Foreskin melanocyte (primary cell): ENCODE measurements at places on chromosomes 3 and 15.

DNA sequence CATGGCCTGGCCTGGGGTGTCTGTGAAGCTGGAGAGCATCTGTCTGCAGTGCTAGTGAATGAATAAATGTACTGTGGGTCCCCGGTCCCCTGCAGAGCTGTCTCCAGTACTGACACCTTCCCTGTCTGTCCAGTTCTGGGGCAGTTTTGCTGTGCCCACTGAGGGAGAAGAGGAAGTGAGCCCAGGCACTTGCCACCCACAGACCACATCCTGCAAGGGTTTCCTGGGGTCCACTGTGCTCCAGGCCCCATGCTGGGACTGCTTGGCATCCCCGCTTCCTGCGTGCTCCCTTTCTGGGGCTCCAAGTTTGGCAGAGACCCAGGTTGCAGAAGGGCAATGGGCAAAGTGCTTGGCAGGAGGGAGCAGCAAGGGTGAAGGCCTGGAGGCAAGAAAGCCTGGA is 4.9 kb upstream of the SLC6A6 start:
- DNase-seq = no peak

- DNase-seq = no peak
Observed at GRCh38 chr3:140341203-140341602, 336.7 kb upstream of the TRIM42 start.

DNA sequence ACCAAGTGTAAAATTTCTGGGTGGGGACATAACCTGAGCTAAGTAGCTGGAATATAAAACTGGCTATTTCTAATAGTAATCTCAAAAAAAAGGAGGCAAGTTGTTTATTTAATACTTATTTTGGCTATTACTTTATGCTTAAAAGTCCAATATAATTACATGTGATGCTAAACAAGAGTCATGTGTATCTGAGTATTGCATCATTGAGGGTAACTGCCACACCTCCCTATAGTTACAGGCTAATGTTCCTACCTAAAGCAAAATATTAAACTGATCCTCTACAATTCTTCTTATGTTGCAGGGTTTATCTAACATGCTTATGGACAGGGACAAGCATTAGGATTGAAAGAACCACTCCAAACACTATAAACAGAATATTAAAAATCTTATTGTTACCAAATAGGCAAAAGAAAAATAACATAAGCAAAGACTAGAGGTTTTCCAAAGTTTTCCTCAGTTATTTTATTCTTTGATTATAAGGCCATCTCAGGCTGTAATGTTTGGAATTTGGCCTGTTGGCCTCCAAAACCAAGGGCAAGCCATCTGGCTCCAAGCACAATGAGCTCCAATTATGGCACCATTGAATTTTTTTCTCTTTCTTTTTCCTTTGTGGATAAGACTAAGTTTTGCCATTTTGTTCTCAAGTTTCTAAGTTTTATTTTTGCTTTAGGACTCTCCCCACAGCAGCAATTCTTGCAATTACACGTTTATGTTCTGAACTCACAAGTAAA is 75.8 kb upstream of the ABI3BP start:
- no peak for DNase-seq

GRCh38 chr3:25472153-25472552 is 44.1 kb downstream of the RARB start:
- no peak for DNase-seq

- peak; percentile 57 for DNase-seq
Observed at GRCh38 chr15:77538027-77538451, 94.7 kb downstream of the LINGO1 start.

GRCh38 chr15:51048308-51048707 is 46.4 kb downstream of the TNFAIP8L3 start:
- no peak for DNase-seq

DNA sequence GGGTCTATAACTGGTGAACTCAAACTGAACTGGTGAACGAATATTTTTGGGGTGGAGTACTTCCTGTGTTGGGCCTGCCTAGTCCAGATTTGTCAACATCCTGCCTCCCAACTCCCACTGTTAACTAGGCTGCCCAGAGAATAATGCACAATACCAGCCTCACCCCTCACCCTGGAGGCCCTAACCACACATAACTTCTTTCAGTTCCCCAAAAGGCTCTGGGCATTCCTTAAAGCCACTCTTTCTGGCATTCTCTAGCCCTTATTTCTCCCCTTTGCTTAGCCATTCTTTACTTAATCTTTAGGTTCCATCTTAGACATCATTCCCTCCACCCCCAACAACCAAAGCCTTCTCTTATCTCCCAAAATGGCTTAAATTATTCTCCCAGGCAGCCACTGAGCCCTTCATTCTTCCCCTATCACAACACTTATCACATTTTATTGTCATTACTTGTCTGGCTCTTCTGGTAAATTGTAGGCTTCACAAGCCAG is 9.1 kb upstream of the SEC11A start:
- DNase-seq = peak; percentile 73

- no peak for DNase-seq
Observed at GRCh38 chr3:51581524-51581923, 43.0 kb downstream of the RAD54L2 start.

- peak; percentile 40 for DNase-seq
Observed at GRCh38 chr3:49903451-49904424, at the start of gene MST1R. Gene MST1R (minus strand): TSS chr3:49903873. CDS start chr3:49903609, 264 bp downstream.

DNA sequence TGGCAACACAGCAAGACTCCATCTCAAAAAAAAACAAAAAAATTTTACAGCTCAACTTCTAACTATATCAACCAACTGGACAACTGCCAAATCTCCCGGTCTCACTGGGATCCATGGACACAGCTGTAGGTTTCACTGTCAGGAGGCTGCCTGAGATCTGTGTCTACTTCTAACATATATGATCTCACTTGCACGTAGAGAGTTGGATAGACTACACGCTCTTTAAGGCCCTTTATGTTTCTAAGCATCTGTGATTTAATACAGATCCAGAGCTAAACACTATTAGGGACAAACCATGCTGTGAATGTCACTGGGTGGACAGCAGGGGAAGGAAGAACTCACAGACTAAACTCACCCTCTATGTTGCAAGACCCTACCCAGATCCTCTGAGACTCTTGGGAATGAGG is 13.0 kb upstream of the APOD start:
- no peak for DNase-seq

DNA sequence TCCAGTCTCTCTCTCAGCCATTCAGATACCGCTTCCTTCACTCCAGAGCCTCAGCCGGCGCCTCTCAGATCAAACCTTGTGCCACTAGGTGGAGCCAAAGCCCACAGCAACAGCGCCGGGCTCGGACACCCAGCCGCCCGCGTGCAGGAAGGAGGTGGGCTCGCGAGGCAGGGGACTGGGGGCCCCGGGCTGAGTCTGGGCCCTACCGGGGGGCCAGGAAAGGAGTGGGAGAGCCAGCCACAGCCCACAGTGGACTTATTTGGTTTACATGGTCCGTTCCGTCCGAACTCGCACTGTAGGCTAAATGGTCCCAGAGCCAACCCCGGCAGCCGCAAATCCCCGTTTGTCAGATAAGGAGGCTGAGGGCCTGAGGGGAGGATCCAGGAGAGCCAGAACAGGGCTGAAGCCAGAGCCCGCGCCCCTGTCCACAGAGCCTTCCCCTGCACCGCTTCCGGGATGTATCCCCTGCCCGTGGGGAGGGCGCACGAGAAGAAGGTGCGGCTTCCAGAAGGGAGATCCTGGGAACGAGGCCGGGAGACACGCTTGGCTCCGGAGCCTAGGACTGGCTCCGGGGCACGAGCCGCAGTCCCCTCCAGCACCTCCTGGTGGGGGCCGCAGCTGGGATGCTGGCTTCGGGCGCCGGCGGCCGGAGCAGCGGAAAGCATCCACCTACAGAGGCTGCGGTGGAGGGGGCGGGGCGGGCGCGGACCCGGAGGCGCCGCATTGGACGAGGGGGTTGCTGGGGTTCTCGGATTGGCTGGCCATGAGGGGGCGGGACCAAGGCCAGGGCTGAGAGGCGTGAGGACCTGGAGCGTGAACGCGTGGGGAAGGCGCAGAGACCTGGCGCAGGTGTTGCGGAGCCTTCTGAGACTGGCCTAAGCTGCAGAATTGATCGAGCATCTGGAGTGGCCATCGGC is 6.5 kb upstream of the CYP11A1 start:
- peak; percentile 66 for DNase-seq

DNA sequence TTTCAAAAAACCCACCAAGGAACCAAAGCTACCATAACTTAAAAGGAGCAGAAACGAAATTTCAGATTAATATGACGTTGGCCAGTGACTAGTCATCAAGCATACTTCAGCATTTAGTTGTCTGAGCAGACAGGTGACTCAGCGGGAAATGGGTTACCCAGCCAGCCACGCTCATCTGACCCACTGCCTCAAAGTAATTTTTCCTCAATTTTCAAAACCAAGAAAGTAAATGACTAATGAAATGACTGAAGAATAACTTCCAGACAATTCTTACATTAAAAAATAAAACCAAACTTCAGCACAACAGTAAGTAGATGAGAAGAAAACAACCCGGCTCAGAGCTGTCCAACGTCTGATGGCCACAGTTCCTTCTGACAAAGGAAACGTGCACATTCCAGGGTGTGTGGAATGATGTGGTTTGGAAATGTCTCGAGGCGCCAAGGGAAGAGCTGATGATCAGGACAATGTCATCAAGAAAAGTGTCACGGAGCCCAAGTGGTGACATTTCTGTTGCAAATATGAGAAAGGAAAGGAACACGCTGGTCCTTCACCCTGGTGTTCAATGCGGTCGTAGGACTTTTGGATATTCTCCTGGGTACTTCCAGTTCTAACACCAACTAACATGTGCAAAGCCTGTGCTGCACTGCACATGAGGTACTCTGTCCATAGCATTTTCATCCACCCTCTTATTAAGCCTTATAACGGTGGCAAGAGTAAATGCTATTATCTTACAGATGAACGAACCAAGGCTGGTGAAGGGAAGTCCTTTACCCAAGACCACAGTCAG is 79.1 kb downstream of the FOXP1 start:
- no peak for DNase-seq

DNA sequence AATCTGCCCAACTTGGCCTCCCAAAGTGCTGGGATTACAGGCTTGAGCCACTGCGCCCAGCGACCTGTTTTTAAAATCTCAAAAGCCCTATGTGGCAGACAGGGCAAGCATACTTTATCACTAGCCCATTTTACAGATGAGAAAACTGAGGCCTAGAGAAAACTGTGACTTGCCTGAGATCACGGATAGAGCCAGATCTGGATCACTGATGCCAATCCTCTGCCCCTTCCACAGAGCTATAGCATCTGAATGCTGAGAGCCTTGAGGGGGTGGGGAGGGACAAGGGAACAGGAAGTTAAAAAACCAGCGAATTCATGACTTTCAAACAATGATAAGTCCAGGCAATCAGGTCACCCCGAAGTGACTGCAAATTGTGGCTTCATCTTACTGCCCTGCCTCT is 7.3 kb downstream of the ANKRD63 start:
- DNase-seq = no peak

GRCh38 chr3:1235526-1236120 is 142.8 kb downstream of the CNTN6 start:
- no peak for DNase-seq

- DNase-seq = no peak
Observed at GRCh38 chr3:159881828-159882309, 106.8 kb upstream of the IL12A start.

- DNase-seq = no peak
Observed at GRCh38 chr3:98148751-98149150, 1.5 kb downstream of the OR5H14 start.

GRCh38 chr3:127395663-127396355 is 108.0 kb upstream of the PRR20G start:
- DNase-seq = no peak

DNA sequence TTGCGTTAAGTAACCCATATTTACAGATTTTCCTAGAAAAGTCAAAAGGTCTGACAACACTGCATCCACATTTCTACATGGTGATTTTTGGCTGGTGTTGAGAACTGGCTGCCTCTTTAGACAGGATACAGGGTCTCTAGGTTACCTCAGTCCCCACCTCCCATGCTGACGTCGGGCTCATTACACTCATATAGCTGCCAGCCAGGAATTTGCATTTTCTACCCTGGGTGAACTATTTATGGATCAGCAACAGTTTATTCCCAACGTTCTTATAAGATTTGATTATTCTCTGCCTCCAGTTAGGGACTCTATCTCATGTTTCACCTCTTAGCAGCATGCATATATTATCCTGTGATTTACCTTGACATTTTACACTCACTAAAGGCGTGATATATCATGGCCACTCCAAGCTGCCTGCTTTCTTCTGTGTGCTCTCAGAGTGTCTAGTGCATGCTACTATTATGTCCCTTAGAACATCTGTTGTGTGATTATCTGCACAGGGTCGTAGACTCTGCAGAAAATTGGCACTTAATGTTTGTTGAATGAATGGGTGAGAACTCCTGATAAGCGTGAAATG is 49.0 kb downstream of the CLDN11 start:
- no peak for DNase-seq

DNA sequence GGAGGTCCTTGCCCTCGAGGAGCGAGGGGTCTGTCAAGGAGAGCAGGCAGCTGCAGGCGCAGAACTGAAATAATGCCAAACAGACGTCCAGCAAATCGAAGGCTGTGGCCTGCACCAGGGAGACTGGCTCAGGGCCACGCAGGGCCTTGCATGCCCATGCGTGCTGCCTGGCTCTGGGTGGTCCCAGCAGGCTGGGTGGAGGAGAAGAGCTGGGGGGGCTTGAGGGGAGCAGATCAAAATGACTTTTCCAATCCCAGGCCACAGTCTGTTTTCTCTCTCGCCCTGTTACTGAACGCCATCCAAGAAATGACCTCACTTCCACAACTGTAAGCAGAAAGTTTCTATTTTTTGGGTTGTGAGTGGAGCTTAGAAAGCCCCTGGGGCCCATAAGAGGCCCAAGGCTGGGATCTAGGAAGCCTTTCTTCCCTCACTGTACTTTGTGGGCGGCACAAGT is 96.9 kb upstream of the RPL32 start:
- DNase-seq = no peak
